ENCODE measurements at places on chromosomes 2 and 18.

- no peak for DNase-seq
Observed at GRCh38 chr2:20015482-20016083, 3.1 kb upstream of the MATN3 start.

DNA sequence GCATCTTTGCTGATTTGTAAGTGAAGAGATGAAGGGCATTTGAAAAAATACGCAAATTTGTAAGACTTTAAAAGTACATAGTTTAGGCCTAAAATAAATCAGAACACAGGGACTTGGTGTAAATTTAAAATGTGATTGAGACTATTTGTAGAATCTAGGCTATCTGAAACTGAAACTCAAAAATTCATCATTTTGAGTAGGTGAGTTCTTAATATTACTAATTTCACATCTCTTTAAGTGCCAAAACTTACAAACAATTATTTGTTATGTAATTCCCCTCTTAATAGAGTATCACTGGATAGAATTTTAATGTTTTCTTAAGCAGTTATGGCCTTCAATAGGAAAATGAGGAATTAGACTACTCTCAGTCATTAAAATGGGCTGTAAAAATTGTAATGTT, 14.0 kb upstream of the HRH4 start:
- DNase-seq: no peak

GRCh38 chr18:2448565-2449151, 122.6 kb downstream of the METTL4 start:
- no peak for DNase-seq

GRCh38 chr18:3481696-3482210, 31.8 kb downstream of the TGIF1 start:
- no peak for DNase-seq

Measured in epithelial cell of proximal tubule (primary cell).